ENCODE measurements at places on chromosomes 4 and X. TPM values are rescaled to one million over a fixed set of nuclear protein-coding genes. Genes with fewer than 3 reads are reported as not detected.

Gene FAM47C
- not detected for total RNA-seq

Gene RAB41
- not detected for total RNA-seq

Gene VCX2
- not detected for total RNA-seq

Gene FDCSP
- total RNA-seq, result not detected

Gene PPP4R3C
- not detected for total RNA-seq

Gene ATP2B3
- total RNA-seq, result not detected

Gene ARMCX2
- 199 TPM for total RNA-seq

Gene RBM3
- 170 TPM for total RNA-seq

Gene SOX3
- not detected for total RNA-seq

Gene PAGE2B
- not detected for total RNA-seq

Gene CLGN
- total RNA-seq, result not detected

Gene PLP1
- total RNA-seq, result not detected

Gene MAGED4B
- 40.8 TPM for total RNA-seq

Gene DAPP1
- total RNA-seq, result not detected

Gene LRP2BP
- total RNA-seq, result 0.45 TPM

Gene TRPC3
- 0.45 TPM for total RNA-seq

Gene DKK2
- total RNA-seq, result 0.63 TPM

Gene SLITRK4
- 3.0 TPM for total RNA-seq

Gene NAA11
- total RNA-seq, result not detected

Gene ERVMER34-1
- total RNA-seq, result 0.26 TPM

Gene CXCL10
- not detected for total RNA-seq

Gene SASH3
- total RNA-seq, result not detected

Gene HTRA3
- 116 TPM for total RNA-seq

Gene HMX1
- not detected for total RNA-seq

Gene CCDC110
- 2.7 TPM for total RNA-seq

Gene VCX
- not detected for total RNA-seq

Gene DDIT4L
- not detected for total RNA-seq

Gene SRPX2
- 62.8 TPM for total RNA-seq

Gene UGT2A1
- total RNA-seq, result not detected

Gene CSAG3
- not detected for total RNA-seq

Gene XAGE1A
- total RNA-seq, result not detected

Gene AWAT2
- not detected for total RNA-seq

Gene TLR2
- total RNA-seq, result 1.3 TPM
